Hypothalamus (tissue), 51 donors: ENCODE measurements at places on chromosomes 7 and 10.

GRCh38 chr7:116087291-116087690 is 56.7 kb upstream of the TFEC start:
- no peak for DNase-seq

DNA sequence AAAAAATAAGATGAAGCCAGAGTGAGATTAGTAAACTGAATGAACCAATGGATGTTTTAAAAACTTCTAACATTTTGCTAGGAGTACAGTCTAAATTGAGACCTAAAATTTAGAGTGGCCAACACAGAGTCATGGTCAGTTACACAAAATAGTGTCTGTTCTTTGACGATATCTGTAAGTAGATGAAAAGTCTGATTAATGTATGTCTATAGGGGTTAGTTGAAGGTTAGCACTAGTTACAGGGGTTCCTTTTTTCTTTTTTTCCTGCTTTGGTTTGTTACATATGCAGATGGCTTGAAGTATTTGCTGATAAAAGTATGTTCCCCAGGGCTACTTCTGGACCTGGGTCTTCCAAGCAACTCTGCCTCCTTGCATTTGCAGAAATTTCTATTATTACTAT is 90.1 kb upstream of the MTPN start:
- DNase-seq: no peak

DNA sequence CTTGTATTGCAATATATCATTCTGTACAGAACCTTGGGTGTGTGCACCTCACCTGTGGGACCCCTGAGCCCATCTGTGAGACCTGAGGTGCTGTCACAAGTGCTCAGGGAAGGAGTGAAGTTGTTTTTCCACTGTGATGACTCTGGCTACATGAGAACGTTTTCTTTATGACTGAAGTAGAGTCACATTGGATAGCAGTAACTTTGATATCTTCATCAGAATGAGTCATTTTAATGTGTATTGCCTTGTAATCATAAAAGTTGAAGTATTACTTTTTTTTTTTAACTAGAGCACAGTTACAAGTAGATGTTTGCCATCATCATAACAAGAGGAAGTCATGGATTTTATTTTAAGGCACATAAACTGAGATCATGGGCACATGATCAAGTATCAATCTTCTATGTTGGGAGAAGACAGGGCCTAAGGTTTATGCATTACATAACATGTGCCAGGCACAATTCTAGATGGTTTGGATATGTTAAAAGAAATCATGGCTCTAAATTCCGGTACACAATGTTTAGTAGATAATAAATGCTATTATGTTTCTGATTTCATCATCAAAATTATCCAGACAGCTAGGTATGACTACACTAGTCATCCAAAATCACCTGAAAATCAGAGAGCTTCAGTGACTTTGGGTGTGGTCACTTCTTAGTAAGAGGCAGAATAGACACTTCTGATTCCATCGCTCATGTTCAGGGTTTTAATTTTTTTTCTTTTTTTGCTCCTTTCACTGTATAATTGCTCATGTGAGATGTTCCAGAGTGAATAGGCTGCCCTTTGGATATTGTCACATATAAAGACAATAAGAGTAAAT is 82.7 kb upstream of the KLF6 start:
- no peak for DNase-seq

DNA sequence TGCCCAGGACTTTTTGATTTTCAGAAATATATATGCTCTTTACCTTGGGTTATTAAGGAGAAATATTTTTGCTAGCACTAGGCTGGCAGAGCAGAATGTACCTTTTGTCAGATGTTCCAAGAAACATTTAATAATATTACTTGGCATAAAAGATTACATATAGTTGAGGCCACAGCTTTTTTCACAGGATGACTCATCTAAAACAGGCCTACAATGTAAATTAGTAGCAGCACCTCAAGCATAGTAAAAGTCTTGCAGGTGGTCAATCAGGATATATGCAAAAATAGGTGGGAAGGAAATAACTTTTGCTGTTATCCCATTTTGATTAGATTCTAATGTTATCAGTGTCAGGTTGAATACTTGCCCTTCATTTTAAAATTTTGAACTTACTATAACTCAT is 14.9 kb upstream of the ITGB1 start:
- DNase-seq: no peak

GRCh38 chr7:147650991-147651390 is 939.6 kb upstream of the C7orf33 start:
- no peak for DNase-seq

DNA sequence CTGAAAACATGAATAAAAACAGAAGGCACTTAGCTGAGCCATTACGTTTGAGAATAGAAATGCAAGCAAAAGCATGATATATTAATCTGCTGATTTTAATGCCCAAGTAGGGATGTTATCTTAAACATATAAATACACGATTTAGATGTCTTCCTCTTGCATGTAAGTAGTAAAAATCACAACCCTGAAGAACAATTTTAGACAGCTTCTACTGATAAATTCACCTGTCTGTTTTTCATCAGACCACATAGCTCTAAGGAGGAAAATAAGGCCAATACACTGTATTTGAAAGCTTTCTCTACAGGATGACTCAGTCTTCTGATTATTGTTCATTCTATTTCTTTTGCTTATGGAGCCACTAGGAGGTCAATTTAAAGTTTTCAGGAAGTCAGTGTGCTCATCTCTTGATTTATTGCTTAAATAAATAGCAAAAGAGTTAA is 210.9 kb upstream of the CHRM2 start:
- DNase-seq: no peak

- no peak for DNase-seq
Observed at GRCh38 chr10:95403700-95404461, 113.1 kb upstream of the PDLIM1 start.

DNA sequence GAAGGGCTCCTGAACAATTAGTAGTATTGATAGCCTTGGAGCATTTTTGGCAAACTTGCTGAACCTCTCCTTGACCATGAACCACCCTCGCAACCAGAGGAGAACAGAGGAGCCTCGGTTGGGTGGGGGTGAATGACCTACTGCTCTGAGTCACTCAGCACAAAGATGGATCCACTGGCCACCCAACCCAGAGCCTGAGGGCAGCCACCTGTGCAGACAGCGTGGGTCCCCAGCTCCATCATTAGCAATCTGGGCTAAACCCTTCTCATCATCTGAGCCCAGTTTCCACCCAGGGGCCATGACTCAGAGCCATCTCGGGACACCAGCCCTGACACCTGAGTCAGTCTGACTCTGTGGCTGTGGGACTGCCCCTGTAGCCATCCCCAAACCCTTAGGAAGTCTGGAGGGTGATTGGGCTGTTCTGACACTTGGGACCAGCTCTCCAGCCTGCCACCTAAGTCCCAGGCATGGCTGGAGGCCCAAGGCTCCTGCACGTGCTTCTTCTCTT is 171.8 kb upstream of the GPR26 start:
- DNase-seq: no peak
